ENCODE measurements at places on chromosomes 7 and 10.

GRCh38 chr10:100872034-100872791 is 40.5 kb upstream of the SLF2 start:
- peak; percentile 37 for DNase-seq

- no peak for DNase-seq
Observed at GRCh38 chr10:86049442-86049841, 317.2 kb downstream of the GRID1 start.

DNA sequence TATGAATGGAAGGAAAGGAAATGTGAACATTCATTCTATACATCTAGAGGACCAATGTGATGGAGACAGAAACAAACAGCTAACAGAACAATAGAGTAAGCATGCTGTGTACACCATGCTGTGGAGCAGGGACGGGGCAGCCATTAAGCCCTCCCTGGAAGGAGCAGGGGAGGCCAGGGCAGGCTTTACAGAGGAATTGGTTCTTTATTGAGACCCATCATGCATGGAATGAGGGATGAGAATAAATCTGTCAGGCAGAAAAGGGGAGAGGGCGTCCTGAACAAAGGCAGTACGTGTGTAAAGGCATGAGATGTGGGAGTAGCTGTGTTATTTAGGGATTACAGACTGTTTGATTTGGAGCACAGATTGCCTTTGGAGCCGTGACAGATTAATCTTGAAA is 35.2 kb downstream of the STK17A start:
- DNase-seq: no peak

- DNase-seq: no peak
Observed at GRCh38 chr7:45033261-45033930, 33.4 kb downstream of the CCM2 start.

DNA sequence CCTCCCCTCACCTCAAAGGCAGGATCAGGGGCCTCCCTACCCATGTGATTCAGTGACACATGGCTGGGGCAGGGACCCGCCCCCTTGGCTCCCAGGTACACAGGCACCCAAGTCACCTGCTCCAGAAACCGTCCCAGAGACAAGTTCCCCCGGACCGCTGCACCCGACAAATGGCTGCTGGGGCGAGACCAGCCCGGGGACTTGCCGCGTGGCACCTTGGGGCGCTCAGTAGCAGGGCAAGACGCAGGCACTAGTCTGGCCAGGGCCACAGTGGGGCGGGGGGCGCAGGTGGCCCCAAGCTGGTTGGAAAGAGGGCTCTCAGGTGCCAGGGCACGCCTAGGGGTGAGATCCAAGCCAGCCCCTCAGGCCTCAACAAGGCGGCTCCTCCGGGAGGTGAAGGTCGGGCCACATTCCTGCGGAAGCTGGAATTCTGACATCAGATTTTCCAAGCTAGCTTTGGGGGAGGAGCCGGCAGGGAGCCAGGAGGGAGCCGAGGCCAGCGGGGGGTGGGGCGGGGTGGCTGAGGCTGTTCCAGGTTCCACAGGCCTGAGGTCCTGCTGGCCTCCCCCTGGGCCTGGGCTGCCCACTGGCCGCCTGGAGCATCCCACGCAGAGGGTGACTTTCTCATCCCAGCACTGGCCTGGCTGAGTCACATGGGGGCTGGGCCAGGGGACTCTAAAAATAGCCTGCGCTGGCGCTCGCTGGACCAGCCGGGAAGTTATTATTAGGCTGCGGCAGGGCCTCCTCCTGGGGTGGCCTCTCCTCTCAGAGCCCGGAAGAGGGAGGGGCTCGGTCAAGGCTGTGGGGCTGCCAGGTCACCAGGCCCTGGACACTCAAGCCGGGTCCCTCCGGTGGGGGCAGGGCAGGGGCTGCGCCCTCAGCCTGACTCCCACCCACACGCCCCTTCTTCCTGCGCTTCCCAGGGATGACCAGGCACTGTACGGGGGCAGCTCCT is 20.5 kb upstream of the INPP5A start:
- DNase-seq: no peak

GRCh38 chr7:924541-925231 is 29.8 kb downstream of the ADAP1 start:
- peak; percentile 80 for DNase-seq

GRCh38 chr10:102629661-102630614 is 14.3 kb upstream of the TRIM8 start:
- DNase-seq: no peak

DNA sequence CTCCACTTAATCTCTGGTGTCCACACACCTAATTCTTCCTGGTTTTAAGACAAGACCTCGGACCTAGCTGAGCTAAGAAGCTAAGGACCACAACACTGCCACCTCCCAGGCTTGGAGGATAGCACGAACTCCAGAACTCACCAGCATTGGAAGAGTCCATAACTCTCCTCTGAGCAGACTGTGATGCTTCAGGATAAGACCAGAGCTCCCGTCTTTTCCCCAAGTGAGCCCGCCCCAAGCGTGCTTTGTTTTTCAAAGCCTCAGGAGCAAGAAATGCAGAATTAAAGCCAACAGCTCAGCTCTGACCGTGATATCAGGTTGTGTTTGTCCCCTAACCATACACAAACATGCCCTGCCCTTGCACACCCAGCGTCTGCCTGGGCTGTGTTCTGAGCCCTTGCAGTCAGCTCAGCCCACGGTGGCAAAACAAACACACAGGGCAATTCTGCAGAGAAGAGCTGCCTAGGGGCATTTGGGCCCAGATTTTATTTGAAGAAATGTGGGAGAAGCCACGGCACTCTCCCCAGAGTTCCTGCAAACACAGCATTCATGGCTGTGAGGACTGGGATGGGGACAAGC is 145.4 kb downstream of the WDR11 start:
- no peak for DNase-seq

DNA sequence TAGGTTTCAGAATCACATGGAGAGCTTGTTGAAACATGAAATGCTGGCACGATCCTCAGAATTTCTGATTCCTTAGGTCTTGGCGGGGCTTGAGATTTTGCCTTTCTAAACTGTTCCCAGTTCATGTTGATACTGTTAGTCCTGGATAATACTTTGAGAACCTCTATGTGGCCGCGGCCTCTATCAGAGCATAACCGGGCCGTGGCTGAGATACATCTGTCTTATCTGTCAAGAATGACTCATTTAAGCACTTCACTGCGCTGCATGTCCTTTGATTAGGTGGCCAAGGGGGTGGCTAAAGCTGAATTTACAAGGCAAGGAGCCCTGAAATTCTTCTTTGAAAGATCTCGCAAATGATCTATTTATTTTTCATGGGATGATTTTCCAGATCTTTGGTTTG is 66.9 kb downstream of the GALNT17 start:
- DNase-seq: no peak

- DNase-seq: no peak
Observed at GRCh38 chr7:94380264-94380663, 14.4 kb upstream of the COL1A2 start.

DNA sequence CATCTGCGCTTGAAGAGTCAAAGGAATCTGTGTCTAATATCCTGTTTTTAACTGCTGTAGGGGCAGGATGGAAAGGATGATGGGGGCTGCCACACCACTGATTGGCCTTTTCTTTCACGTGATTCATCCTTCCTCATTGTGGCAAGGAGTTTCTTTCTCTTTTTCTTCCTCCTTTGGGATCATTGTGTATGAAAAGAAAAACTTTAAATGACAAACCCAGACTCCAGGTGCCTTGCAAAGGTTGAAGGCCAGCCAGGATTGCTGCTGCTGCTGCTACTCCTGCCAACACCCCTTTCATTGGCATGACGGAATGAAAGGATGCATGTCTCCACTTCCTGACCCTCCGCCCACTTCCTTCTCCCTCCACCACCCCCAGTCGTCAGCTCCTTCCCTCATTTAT is 6.5 kb upstream of the OIT3 start:
- DNase-seq: no peak

DNA sequence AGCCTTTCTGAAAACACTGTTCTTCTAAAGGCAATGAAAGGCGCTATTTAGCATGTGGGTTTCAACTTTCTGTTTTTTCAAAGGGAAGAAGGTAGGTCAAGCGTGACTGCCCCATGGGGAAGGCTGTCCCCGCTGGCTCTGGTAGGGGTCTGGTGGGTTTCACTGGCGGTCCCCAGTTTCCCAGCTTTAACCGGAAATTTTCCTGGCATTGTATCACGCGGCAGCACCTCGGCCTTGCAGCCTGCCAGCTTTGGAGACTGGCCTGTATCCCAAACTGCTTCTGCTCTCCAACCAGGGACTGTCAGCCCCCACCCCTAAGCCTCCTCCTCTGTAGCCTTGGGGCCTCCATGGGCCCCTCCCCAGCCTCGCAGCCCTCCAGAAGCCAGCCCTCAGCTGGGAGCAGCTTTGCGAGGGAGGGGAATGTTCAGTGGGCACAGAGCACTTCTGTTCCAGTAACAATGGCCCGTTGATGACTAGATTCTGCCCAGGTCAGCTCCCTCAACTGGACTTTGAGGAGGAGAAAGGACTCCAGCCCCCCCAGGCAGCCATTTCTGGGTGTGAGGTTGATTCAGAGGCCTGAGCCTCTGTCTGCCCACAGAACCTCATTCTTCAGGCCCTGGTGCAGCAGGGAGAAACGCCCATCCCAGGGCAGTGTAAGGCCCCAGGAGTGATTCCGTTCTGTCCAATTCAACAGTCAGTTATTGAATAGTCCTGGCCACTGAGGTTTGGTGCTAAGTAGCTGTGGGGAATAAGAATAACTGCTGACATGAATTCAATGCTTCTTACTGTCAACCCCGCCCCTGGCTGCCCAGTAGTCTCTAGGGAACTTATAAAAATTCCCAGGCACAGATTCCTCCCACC is 17.1 kb downstream of the CHST3 start:
- DNase-seq: no peak

DNA sequence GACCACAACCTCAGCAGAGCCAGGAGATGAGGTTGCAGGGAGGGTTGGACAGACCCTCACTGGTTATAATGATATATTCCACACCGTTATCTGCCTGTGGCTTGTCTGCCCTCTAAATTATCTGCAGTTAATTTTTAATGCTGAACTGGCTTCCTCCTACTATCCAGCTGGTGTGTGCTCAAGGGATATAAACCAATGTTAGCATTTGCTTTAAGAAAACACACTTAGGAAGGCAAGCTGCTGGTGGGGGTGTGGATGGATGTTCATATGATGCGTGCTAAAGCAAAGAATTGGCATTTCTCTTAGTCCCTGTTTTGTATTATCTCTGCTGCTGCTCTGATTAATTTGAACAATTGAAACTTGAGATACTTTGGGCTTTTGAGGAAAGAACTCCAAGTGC is 132.2 kb upstream of the NPVF start:
- no peak for DNase-seq

- no peak for DNase-seq
Observed at GRCh38 chr7:130882396-130882795, 148.4 kb upstream of the KLF14 start.

DNA sequence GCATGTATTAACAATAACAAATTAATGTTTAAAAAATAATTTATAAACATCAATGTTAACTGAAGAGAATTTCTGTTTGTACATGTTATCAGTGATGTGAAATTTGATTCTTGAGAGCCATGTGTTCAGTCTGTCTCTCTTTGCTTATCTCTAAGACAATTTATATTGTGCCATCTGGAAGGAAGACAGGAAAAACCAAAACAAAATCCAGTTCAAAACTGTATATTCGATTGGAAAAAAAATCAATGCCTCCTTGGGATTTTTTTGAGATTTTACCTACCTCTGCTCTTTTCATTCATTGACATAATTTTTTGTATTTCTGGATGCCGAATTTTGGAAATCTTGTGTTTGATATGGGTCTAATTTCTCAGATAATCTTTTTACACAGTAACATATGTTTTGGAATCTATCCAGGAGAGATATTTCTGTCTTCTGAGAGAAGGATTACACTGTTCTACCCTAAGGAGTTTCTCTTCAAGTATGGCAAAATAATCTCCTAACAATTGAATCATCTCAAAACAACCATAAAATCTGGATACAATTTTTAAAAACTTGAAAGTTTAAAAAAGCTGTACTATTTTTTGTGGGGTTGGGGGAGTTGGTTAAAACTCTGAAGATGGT is 311.9 kb upstream of the GNAI1 start:
- DNase-seq: no peak

DNA sequence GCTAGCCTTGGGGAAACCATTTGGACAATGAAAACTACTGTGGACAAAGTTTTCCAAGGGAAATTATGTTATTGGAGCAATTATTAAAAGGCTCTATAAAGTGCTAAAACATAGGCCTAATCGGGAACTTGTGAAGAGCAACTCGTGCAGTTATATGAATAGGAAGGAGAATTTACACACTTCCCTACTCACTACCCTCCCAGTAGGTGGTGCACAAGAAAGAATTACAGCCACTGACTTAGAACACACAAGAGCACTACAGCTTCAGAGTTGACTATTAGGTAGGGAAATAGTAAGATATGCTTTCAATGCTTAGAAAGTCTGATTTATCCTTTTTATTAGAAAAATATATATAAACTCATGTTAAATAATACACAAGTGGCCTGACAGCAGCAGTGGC is 47.2 kb downstream of the GSAP start:
- no peak for DNase-seq

- DNase-seq: no peak
Observed at GRCh38 chr7:47197486-47197885, 384.4 kb downstream of the TNS3 start.

- DNase-seq: no peak
Observed at GRCh38 chr10:13882119-13882711, 295.4 kb downstream of the PRPF18 start.

DNA sequence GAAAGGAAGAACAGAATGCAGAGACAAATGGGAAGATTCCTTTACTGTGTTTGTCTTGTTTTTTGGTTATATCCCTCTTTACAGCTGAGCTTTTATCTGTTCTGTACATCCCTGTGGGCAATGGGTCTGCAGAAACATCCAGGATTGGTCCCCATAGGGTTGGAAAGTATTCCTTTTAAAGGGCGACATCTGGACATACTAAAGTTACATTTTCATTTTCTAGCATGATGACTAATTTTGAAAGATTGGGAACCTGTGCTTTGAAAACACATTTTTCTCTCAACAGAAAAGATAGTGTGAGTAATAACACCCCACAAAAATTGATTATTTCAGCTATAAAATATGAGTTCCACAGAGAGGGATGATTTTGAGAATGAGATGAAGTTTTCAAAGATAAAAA is 435.8 kb downstream of the GPAM start:
- no peak for DNase-seq

- DNase-seq: peak; percentile 4
Observed at GRCh38 chr7:134513169-134513752, 14.1 kb upstream of the AKR1B10 start.

- no peak for DNase-seq
Observed at GRCh38 chr7:47433564-47433895, 148.4 kb downstream of the TNS3 start.

GRCh38 chr7:17929647-17930395 is 10.5 kb downstream of the SNX13 start:
- DNase-seq: no peak

DNA sequence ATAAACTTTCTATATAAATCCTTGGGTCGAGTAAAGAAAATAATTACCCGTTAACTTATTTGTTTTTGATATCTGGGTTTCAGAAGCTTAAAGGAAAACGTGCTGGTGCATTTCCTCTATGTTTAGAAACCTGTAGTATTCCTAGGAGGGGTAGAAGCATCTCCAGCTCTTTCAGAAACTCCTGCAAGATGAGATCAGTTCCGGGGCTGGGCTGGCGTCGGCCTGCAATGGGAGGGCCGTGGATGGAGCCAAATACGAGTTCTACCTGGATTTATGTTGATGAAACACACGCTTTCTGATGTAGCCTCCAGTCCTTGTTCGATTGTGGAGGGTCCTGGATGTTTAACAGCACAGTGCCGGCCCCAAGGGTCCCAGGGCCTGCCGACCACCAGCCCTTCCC is 35.8 kb upstream of the DIP2C start:
- DNase-seq: no peak

- DNase-seq: no peak
Observed at GRCh38 chr10:21953585-21954057, 49.9 kb downstream of the DNAJC1 start.
